Mammary epithelial cell (primary cell): ENCODE measurements at places on chromosomes 4 and X. TPM values are rescaled to one million over a fixed set of nuclear protein-coding genes. Genes with fewer than 3 reads are reported as not detected.

The MTNR1A gene
- total RNA-seq = 0.67 TPM

DNA sequence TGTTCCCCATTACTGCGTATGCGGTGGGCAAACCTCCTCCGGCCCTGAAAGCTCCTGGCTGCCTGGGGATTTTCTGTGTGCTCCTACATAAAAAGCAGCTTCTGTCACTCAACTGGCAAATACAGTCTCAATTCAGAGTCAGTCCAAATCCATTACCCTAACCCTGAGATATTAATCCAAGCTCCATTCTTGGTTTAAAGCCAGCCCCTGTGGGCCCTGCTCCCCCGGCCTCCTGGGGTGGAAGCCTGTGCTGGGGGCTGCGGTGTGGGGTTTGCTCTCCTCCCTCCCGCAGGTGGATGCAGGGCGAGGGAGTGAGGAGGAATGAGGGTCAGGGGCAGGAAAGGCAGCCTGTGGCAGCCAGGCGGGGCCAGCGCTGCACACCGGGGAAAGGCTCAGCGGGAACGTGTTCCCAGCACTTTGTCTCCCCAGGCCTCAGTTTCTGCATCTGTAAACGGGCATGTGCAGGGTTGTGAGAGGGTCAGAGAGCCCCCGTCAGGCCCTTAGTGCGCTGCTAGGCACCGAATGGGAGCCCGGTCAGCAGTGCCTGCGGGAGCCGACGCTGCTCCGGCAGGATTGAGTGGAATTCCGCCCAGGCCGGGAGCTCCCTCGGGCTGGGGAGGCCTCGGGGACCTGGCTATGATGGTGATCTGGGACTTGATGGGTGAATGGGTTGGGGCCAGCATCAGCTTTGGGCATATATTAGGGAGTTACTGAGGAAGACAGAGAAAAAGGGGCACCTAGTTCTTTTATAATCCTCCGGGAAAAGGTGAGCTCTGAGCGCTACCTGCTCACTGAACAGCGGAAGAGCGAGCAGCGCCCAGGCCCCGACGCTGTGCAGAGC, 6.3 kb upstream of the RGS12 start:
- DNase-seq = no peak

- DNase-seq = no peak
These were observed 305.9 kb downstream of the ADGRL3 start for GRCh38 chr4:61505773-61506685.

The KIT gene
- 0.83 TPM for total RNA-seq

DNA sequence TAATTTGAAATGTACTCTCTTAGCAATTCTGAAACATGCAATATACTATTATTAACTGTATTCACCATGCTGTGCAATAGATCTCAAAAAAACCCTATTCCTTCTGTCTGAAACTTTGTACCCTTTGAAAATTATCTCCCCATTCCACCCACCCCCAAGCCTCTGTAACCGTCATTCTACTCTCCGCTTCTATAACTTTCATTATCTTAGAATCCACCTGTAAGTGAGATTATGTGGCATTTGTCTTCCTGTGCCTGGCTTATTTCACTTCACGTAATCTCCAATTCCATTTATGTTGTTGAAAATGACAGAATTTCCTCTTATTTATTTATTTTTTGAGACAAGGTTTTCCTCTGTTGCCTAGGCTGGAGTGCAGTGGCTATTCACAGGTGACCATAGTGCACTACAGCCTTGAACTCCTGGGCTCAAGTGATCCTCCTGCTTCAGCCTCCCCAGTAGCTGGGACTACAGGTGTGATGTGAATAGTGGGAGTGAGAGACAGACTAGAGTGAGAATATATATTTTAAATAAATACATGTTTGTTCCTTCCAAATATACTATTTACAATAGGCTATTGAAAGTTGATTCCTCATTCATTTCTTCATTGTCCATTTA, 30.5 kb downstream of the VSIG4 start:
- no peak for DNase-seq
